Fibroblast of skin of back (primary cell): ENCODE measurements at places on chromosomes 6 and 20.

DNA sequence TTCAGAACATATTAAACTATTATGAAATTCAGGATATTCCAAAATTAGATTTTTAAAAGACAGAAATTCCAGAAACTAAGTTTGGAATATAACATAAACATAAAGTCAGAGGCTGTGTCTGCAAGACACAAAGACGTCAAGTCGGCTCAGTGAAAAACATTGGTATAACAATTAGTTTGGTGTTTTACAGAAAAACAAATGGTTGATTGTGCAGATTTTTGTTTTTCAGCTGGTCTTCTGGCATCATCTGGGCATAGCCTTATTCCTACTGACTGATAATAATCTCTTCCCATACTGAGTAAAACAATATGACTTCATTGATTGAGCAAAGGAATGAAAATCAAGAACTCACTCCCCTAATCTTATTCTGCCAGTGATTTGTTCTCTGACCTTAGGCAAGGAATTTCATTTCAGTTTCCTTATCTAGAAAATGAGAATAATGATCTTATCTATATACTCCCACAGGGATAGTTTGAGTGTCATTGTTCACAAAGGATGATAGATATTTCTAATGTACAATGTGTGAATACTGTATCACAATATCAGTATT lies 84.3 kb downstream of the FRK start:
- no peak for DNase-seq

- peak; percentile 94 for DNase-seq
Measured at GRCh38 chr6:34235307-34236130, 1.2 kb upstream of the HMGA1 start.

- no peak for DNase-seq
Measured at GRCh38 chr6:33779290-33779689, 9.6 kb downstream of the LEMD2 start.

- DNase-seq, result peak; percentile 73
Measured at GRCh38 chr6:3337521-3338350, 79.0 kb downstream of the PSMG4 start.

- DNase-seq, result no peak
Measured at GRCh38 chr6:162532283-162533008, 195.1 kb downstream of the PRKN start.
